Aorta (tissue), 5 donors: ENCODE measurements at places on chromosomes 13 and 19.
A peak's percentile ranks its signal among the peaks of the same experiment; 100 is the strongest.

GRCh38 chr13:112061367-112062061 lies 5.4 kb upstream of the SOX1 start:
- no peak for DNase-seq

- DNase-seq, result no peak
Measured at GRCh38 chr13:23680845-23681669, 110.8 kb downstream of the TNFRSF19 start.

DNA sequence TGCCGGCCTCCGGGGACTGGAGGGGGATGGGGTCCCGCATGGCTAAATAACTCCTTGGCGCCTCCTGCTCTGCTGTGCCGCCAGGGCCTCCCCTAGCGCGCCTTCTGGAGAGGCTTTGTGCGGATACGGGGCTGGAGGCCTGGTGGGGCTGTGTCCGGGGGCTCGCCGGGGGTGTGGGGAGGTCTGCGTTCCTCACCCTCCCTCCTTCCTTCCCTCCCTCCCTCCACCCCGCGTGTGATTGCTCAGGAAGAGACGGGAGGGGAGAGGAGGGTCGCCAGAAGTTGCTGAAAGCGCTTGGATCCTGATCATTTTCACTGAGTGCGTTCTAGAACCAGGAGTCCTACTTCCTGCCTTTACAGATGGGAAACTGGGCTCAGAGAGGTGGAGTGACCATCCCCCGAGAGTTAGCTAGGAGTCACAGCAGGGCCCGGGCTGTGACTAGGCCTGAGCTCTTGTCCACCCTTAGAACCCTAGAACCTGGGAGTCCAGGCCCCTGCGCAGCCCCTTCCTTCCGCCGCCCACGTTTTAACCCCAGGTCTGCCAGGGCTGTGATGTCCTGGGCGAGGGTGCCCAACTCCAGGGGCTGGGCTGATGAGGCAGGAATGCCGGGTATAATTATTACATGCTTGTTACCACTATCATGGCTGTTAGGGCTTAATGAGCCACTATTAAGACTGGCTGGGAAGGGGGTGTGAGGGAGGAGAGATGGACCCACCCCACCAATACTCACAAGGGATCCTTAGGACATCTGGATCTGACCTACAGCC lies 782 bp upstream of the JUND start:
- no peak for DNase-seq

DNA sequence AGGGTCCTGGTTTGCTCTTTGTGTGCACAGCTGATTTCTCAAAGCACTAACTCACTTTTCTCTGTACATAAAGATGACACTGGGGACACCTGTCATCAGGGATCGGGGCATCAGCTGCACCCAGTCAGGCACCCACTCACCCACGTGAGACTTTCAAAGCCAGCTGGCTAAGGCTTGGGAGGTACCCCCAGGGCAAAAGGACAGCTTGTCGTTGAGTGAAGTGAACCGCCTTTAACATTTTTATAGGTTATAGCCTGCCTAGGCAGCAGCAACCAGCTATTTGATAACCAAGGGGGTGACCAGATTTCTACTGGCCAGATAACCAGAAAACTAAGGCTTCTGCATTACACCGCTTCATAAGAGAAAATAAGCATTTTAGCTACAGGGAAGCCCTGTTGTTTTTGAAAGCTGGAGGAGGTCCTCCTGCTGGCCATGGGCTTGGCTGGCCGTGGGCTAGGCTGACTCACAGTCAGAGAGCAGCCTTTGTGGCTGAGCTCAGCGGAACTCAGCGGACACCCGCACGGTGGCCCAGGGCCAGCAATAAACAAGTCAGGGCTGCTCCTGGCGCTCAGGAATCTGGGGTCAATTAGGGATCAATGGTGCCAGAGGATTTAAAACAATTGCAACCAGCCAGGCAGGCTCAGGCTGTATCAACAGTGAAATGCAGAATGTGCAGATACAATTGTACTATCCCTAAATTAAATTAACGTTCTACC lies 57.1 kb downstream of the ALOX5AP start:
- DNase-seq, result peak; percentile 94

DNA sequence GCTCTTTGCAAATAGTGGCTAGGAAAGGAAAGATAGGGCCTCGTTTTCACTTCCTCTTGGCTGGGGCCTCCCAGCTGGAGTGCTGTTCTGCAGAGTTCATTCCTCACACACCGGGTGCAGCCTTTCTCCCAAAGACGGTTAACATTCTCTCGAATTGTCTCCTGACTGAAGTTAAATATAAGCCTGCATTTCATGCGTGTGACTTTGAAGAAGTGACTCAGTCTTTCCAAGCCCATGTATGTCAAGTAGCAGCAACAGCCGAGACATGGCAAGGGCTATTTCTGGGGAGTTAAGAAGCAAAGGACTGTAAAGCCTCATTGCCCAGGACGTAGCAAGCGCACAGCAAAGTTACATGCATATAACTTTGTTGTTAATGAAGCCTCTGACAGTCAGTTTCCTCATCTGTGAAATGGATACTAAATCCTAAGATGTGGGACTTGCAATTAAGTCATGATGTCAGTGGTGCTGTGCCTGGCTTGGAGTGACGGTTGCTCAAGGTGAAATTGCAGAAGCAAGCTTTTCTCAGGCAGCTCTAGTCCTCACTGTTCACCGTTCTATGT lies 502.4 kb downstream of the MYO16 start:
- no peak for DNase-seq

- DNase-seq, result no peak
Measured at GRCh38 chr19:41978470-41978869, 15.6 kb downstream of the ATP1A3 start.

DNA sequence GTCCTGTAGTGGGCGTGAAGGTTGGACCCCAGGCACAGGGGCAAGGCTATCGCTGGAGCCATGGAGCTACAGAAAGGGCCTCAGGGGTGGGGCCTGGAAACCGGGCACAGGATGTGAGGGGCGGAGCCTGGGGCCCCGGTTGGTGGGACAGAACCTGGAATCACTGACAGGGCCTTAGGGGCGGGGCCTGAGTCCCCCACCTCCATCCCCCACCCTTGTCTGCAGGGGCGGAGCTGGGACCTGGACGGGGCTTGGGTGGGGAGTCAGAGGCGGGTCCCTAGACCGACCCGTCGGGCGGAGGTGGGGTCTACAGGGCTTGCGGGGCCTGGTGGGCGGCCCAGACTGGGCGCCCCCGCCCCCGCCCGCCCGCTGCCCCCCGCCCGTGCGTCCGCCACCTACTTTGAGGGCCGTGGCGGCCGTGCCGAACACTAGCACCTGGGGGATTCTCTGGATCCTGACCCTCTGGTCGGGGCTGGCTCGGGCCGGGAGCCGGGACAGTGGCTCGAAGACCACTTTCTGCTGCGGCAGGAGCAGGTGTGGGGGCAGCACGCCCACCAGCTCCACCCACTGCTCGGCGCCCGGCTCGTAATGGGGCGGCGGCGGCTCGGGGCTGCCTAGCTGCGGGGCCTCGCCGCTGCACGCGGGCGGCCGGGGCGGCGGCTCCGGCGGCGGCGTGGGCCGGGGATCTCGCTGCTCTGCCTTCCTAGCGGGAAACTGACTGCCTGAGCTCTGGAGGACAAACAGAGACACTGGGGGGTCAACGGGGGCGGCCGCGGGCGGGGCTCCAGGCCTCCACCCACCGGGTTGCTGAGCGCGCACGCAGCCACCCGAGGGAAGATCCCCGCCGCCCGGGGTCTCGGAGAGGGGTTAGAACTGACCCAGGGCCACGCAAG lies 26.3 kb downstream of the DCAF15 start:
- peak; percentile 93 for DNase-seq

DNA sequence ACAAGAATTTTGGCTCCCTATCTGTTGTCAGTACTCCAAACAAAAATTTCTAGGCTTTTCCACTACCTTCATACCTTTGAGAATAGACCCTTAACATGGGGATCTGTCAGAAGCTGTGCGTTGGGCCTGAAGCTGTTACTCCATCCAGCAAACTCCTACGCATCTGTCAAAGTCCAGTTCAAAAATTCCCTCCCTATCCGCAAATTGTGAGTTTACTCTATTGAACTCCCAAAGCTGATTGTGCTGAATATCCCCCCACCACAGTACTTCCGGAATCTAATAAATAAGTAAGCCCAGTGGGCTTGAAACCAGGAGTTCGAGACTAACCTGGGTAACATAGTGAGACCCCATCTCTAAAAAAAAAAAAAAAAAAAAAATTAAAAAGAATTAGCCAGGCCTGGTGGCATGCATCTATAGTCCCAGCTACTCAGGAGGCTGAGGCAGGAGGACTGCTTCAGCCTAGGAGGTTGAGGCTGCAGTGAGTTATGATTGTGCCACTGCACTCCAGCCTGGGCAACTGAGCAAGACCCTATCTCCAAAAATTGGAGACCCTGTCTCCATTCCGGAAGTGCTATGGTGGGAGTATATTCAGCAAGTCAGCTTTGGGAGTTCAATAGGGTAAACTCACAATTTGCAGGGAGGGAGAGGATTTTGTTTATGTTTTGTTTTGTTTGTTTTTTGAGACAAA lies 930 bp upstream of the FBN3 start:
- DNase-seq, result no peak

DNA sequence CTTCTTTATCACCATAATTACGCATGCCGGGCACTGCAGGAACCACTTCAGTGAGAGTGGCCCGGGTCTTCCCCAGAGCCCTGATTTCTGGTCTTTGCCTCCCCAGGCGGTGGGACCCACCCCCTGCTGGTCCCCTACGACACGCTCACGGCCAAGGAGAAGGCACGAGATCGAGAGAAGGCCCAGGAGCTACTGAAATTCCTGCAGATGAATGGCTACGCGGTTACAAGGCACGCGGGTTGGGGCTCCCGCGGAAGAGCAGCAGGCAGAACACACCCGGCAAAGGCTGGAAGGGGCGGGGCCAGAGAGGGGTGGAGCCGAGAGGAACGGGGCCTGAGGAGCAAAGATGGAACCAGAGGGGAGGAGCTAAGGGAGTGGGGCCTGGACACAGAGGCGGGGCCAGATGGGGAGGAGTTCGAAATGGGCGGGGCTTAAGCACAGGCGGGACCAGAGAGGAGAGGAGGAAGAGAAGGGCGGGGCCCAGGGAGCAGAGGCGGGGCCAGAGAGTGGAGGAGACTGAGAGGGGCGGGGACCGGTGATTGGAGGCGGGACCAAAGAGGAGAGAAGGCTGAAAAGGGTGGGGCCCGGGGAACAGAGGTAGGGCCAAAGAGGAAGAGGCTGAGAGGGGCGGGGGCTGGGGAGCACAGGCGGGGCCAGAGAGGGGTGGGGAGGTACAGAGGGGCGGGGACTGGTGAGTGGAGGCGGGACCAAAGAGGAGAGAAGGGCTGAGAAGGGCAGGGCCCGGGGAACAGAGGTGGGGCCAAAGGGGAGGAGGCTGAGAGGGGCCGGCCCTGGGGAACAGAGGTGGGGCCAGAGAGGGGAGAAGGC lies 73.4 kb downstream of the RYR1 start:
- peak; percentile 89 for DNase-seq
